ENCODE measurements at places on chromosomes 16 and 17.

- no peak for DNase-seq
Measured at GRCh38 chr17:70796757-70797156, 627.4 kb downstream of the KCNJ2 start.

DNA sequence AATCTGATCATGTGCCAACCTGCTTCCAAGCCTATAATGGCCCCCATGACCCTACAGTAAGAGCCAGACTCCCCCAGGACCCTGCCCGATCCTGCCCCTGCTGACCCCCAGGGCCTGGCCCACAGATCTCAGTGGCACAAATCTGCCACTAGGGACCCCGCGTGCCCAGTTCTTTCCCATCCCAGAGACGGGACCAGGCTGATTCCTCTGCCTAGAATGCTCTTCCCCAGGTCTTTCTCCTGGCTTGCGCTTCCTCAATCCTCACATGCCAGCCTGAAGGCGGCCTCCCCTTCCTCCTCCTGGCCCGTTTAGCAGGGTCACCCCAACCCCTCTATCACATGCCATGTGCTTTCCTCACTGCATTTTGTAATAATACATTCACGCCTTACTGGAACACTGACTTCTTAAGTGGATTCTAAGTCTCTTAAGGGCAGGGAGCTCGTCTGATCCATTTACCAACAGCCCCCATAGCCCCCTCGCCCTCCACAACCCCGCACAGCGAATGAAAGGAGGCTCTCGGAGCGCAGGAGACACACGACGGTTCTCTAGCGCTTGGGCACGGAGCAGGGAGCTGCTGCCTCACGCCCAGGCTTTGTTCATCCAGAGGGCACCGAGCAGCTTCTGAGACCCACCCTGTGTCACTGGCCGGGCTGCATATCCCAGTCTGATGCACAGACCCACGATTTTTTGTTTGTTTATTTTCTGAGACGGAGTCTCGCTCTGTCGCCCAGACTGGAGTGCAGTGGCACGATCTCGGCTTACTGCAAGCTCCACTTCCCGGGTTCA, 1.2 kb downstream of the TRIM65 start:
- no peak for DNase-seq

GRCh38 chr16:24990803-24991202, 24.4 kb downstream of the ARHGAP17 start:
- DNase-seq, result no peak

- DNase-seq, result no peak
Measured at GRCh38 chr17:1379930-1380313, 20.1 kb downstream of the YWHAE start.

GRCh38 chr17:69518951-69519350, 104.5 kb downstream of the MAP2K6 start:
- no peak for DNase-seq

GRCh38 chr17:72850410-72851118, 241.9 kb downstream of the SLC39A11 start:
- DNase-seq, result no peak

DNA sequence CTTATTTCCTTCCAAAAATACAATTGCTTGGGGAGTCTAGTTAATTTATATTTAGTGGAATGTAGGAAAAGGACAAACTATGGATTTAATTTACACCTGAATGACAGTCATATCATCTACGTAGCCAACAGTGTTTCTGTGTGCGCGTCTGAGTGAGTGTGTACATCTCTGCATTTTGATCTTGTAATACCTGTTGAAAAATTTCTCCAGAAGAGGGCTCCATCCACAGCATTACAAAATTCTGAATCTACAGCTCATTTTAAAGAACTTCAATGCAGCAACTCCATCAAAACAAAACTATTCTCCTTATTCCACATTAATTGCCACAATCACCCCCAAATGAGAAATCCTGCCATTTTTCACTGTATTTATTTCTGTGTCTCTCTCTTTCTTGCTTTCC, 3.9 kb downstream of the CDH13 start:
- DNase-seq, result no peak
